ENCODE measurements at places on chromosomes 5 and 9.

- no peak for DNase-seq
These were observed 382.3 kb upstream of the SLC30A5 start for GRCh38 chr5:68711293-68712200.

DNA sequence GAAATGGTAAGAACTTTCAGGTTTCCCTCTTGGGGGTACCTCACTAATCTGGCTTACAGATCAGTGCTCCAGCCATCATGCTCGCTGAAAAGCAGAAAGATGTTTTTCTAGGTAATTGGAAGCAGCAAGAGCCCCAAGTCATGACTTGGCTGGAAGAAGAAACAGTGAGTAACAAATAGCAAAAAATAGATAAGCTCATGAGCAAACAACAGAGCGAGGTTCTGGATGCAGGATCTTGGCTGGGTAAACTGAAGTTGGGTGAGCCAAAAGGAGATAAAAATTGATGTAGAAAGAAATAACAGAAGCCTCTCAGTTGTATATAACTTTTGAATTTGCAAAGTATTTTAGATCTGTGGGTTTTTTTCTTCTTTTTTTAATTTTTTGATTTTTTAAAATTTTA lies 110.1 kb downstream of the INSYN2B start:
- DNase-seq, result no peak

DNA sequence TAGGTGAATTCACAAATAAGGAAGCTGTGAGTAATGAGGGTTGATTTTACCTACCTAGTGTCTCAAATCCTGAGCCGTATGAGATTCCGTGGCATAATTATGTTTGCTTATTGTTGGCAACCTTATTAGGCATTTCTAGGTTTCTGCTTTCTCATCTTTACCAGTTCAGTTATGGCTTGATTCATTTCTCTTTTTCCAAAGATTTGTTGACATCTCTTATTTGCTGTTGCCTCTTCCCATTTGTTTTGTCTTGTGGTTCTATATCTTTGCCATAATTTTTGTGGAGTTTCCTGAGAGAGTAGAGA lies 470 bp downstream of the IL31RA start:
- DNase-seq, result no peak

GRCh38 chr9:135655317-135655716 lies 7.8 kb upstream of the LCN9 start:
- DNase-seq, result no peak

GRCh38 chr9:34566322-34566721 lies 23.2 kb downstream of the CNTFR start:
- DNase-seq, result no peak

DNA sequence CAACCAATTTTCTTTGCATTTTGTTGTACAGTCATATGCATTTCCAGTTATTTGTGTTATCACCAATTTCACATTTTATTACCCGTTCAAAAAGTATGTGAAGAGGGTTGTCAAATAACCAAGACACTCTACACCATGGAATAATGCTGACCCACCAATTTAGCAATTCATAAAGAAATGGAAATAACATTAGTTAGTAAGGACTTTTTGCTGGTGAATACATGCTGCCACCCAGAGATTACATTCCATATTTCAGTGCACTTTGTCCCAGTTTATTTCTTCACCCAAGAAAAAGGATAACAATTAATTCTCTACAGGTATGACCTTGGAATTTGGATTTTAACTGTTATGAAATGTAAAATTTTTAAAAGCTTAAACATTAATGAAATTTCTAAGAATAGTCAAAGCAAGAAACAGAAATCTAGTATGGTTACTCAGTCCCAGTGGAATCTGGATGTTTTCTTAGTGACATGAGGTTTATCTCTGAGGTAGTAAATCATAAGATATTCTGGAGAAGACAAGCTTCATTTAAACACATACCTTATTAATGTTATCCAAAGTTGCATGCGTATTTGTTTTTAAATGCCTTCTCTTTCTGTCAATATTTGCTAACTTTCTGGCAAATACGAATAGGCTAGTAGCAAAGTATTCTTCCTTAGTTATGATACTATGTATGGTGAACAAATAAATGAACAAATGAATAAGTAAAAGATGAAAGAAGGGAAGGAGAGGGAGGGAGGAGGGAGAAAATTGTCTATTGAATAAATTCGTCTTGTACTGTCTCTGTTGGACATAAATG lies 100.6 kb downstream of the CETN3 start:
- DNase-seq, result no peak

Measured in astrocyte of the spinal cord (primary cell).